ENCODE measurements at places on chromosomes 7 and 10. TPM values are rescaled to one million over a fixed set of nuclear protein-coding genes. Genes with fewer than 3 reads are reported as not detected.

Gene LIPJ
- 0.74 TPM for total RNA-seq

Gene NPSR1
- total RNA-seq = not detected

Gene DPYSL4
- total RNA-seq = 39.3 TPM

Gene SLC26A3
- not detected for total RNA-seq

Gene SLC35G1
- 4.9 TPM for total RNA-seq

Gene GIMAP2
- total RNA-seq = 1.5 TPM

Gene PNLIPRP1
- not detected for total RNA-seq

Gene PTPRZ1
- total RNA-seq = 359 TPM

Gene CDHR3
- total RNA-seq = 11.6 TPM

Gene RPEL1
- total RNA-seq = not detected

Gene ZNF804B
- total RNA-seq = 4.7 TPM

Gene STEAP2
- 2.0 TPM for total RNA-seq

Gene TEX36
- not detected for total RNA-seq

Gene PPP1R17
- total RNA-seq = 3.0 TPM

Gene CALML3
- not detected for total RNA-seq

Gene ATAD1
- 59.0 TPM for total RNA-seq

Gene ADAMTS14
- total RNA-seq = 0.74 TPM

Gene ZNF467
- total RNA-seq = 1.2 TPM

Gene CYP2E1
- 6.6 TPM for total RNA-seq

Gene CD36
- total RNA-seq = 6.6 TPM

Gene PON3
- under 0.01 TPM for total RNA-seq

Gene RBP3
- not detected for total RNA-seq

Gene GALNT17
- 26.3 TPM for total RNA-seq

Gene CDNF
- total RNA-seq = 1.2 TPM

Gene GPR85
- total RNA-seq = 131 TPM

Gene TUBAL3
- not detected for total RNA-seq

Gene JAZF1
- total RNA-seq = 41.6 TPM

Gene JAKMIP3
- 4.7 TPM for total RNA-seq

Gene RASSF4
- total RNA-seq = 12.0 TPM

Gene ATP6V0A4
- 0.74 TPM for total RNA-seq

Gene UPK3BL2
- 3.2 TPM for total RNA-seq

Gene PLXNA4
- total RNA-seq = 89.2 TPM

Gene PMS2
- 26.6 TPM for total RNA-seq
